ENCODE measurements at places on chromosomes 4 and X.

GRCh38 chr4:1979477-1980196 lies 29.1 kb downstream of the NELFA start:
- no peak for DNase-seq

- no peak for DNase-seq
These were observed 810.4 kb downstream of the TRAM1L1 start for GRCh38 chr4:116275006-116275405.

DNA sequence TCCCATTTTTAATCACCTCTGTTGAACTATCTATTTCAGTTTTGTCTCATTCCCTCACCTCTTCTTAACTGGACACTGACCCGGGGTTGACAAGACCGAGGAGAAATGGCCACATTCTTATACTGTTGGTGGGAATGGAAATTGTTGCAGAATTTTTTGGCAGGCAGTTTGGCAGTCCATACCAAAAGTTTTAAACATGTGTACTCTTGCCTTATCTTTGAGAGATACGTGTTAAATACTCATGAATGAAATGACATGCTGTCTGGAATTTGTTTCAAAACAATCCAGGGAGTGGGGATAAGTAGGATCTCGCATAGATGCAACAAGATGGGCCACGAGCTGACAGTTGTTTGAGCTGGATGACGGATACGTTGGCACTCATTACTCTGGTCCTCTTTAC lies 12.1 kb downstream of the FGFBP1 start:
- DNase-seq = no peak

GRCh38 chr4:129455482-129455881 lies 359.5 kb downstream of the C4orf33 start:
- peak; percentile 66 for DNase-seq

DNA sequence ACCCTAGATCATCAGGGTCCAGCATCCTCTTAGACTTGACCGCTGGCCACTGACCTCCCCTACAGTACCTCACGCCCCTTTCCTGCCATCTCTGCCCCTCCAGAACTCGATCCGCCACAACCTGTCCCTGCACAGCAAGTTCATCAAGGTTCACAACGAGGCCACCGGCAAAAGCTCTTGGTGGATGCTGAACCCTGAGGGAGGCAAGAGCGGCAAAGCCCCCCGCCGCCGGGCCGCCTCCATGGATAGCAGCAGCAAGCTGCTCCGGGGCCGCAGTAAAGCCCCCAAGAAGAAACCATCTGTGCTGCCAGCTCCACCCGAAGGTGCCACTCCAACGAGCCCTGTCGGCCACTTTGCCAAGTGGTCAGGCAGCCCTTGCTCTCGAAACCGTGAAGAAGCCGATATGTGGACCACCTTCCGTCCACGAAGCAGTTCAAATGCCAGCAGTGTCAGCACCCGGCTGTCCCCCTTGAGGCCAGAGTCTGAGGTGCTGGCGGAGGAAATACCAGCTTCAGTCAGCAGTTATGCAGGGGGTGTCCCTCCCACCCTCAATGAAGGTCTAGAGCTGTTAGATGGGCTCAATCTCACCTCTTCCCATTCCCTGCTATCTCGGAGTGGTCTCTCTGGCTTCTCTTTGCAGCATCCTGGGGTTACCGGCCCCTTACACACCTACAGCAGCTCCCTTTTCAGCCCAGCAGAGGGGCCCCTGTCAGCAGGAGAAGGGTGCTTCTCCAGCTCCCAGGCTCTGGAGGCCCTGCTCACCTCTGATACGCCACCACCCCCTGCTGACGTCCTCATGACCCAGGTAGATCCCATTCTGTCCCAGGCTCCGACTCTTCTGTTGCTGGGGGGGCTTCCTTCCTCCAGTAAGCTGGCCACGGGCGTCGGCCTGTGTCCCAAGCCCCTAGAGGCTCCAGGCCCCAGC lies 5.2 kb downstream of the FOXO4 start:
- DNase-seq = no peak

- no peak for DNase-seq
These were observed 8.3 kb downstream of the SLC10A6 start for GRCh38 chr4:86840858-86841257.

- DNase-seq = no peak
These were observed 121.8 kb upstream of the PSAPL1 start for GRCh38 chr4:7556558-7556957.

DNA sequence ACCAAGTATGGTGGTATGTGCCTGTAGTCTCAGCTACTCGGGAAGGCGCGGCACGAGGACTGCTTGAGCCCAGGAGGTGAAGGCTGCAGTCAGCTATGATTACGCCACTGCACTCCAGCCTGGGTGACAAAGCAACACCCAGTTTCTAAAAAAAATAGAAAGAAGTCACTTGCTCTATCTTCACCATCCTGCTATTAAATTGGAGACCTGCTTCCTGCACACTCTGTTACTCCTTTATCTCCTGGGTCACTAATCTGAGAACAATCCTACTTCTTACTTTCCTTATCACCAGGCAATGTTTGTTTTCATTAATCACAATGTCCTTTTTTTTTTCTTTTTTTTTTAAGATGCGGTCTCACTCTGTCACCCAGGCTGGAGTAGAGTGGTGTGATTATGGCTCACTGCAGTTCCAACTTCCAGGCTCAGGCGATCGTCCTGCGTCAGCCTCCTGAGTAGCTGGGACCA lies 16.2 kb downstream of the PRKX start:
- DNase-seq = no peak

- DNase-seq = no peak
These were observed 461.2 kb downstream of the KCTD8 start for GRCh38 chr4:43987331-43987944.

DNA sequence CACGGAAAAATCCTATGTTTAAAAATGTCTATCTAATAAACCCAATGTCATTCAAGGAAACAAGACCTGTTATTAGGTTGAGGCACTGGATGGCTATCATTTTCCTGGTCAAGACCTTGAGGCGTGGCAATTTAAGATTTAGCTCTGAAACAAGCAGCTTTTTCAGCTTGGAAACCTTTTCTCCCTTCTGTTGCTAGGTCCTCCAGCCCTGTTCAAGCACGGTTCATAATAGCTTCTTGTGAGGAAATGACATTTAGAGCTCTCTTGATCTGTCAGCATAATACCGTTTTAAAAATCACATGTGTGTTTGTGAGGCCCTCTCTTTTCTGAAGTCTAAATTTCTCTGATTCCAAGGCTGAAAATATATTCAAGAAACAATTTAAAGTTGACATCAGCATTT lies 133.6 kb upstream of the GRPR start:
- DNase-seq = no peak

DNA sequence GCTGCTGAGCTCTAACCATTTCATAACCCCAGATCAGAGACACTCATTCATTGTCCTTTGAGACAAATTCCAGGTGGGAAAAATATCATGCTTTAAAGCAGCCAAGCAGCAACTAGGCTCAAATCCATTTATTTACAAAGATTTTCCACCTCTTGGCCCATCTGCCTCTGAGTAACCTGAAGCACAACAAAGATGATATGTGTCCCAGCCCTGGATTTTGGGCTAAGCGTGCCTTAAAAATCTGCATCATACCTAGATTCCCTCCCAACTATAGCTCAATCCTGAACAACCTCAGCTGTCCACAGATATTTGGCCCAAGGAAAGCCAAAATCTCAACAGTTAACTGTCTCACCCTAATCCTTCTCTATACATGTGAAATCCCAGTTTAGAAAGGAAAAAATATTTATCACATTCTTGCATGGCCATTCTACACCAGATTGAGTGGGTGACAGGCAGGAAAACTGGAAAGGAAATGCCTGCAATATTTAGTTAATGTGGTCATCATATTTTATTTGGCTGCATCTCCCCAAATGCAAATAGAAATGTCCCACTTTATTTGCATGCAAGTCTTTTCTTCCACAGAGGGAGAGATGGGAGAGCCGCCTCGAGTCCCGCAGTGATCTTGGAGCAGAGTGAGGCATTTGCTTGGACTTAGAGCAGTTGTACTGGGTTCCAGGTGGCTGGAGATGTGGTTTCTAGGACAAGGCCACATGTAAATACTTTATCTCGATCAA lies 146.4 kb upstream of the EOLA2 start:
- no peak for DNase-seq

DNA sequence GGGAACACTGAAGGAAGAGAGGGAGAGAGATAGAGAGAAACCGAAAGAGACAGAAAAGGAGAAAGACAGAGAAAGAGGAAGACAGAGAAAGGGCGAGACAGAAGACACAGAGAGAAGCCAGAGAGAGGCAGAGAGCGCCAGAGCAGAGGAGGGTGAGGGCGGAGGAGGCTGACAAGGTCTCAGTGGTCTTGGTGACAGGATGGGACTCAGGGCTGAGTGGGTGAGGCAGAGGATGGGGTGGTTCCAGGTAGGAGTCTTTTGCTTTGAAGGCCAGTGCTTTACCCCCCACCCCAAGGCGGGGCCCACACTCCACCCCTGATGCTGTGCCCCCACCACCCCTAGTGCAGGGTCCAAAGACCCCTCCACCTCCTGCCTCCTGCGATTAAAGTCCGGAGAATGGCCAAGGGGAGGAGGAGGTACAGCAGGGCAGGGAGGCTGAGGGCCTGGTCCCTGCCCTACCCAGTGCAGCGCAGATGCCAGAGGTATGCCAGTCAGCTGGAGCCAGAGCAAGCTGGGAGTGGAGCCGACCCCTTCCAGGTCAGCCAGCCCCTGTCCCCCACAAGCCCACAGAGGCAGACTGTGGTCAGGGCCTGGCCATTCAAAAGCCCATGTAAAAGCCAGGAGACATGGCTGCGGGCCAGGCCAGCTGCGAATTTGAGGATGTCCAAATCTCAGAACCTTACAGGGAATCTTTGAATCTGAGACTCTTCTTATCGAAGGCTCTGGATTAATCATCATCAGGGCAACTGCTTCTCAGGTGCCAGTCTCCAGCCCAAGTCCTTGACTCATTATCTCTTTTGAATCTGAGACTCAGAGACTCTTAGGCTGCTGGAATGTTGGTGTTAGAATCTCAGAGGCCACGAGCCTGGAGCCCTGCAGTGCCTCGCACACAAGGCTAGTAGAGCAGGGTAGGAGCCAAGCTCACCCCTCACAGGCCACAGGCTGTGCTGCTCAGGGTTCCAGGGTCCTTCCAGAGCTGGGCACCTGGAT lies 758 bp downstream of the IQSEC2 start:
- DNase-seq = no peak

DNA sequence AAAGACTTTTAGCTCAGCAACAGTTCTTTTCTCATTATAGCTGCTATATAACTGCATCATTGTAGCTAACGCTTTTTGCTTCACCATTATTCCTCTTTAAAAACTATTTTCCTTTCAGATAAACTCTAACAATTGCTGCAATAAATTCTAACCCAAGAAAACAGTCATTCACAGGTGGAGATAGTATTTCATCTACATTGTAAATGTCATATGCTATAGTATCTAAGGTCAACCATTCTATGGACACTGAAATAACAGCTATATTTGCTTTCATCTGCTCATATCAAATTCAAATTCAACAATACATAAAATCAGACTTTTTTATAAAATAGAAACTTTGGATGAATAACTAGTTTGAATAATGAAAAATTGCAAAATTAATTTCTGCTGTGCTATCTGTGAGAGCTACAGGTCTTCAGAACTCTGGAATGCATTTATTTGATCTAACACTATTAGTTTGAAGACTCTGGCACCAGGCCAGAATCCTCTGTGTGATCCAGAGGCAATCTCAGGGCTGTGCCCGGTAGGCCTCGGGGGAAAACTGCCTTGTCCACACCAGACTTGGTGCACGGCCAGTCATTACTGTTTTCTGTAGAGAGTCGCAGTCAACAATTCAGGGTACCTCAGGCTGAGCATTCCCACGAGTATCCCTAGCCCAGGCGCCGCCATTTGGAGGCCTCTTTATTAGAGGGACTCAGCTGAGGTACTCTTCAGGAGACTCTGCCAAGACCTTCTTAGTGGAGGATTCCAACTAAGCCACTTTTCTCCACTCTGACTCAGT lies 332.4 kb downstream of the SLC7A11 start:
- no peak for DNase-seq

GRCh38 chrX:49237060-49237459 lies 1.8 kb downstream of the CCDC22 start:
- no peak for DNase-seq

- no peak for DNase-seq
These were observed 104.5 kb downstream of the MFAP3L start for GRCh38 chr4:169921732-169922131.

- DNase-seq = no peak
These were observed 2.2 kb upstream of the MGARP start for GRCh38 chr4:139282065-139282720.

DNA sequence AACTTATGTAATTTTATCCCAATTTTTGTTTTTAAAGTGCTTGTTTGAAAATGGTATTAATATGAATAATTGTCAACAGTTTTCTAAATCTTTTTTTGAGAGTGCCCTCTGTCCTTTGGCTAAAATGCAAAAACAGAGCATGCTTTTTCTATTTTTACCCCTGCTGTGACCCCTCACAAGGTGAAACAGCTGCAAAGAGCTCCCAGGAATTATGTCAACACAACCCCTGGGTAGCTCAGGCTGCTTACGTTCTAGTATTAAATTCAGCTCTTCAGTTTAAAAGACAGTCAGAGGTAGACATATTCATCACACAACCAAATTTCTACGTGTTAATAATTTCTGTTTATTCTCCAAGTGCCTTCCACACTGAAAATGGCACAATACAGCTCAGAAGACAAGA lies 367.5 kb downstream of the PRDM5 start:
- DNase-seq = no peak

DNA sequence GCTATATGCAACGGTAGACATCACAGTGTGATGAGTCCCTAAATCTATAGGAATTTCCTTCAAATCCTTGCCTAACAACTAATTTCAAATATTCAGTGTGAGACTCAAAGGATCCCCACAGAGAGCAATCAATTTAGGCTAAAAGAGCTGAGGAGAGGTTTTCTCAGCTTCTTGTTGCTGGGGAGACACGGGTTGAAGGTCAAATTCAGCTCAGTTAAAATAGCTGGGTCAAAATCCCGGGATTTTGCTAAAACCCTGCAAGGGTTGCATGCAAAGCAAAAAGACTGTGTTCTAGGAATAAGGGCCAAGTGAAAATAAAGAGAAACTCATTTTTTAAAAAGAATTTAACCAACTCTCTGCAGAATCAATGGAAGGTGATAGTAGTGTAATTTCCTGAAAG lies 1073.4 kb downstream of the NLGN4X start:
- DNase-seq = no peak

GRCh38 chr4:2352171-2352570 lies 66.3 kb downstream of the ZFYVE28 start:
- no peak for DNase-seq

DNA sequence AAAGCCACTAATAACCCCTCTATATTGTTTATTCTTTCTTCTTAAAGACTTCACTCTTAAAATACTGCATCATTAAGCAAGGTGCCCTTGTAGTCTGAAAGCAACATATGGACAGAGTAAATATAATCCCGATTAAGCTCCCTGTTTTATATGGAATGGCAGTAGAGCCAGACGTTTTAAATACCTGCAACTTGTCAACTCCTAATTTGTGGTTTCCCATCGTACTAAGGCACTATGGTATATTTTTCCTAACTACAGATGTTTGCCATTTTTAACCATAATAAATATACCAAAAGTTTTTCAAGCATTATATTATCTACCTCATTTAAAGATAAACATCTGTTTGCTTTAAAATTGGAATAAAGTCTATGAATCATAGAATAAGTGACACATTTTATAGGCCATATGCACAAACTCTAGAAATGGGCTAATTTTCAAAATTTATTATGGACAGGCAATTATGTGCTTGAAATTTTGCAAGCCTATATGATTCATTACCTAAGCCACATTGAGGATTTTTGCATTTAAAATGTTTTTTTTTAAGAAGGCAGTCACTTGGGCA lies 194.6 kb downstream of the FRMPD4 start:
- DNase-seq = no peak
